ENCODE measurements at places on chromosomes 6 and 20.

- no peak for DNase-seq
These were observed 75.6 kb downstream of the SLC24A3 start for GRCh38 chr20:19288061-19288460.

DNA sequence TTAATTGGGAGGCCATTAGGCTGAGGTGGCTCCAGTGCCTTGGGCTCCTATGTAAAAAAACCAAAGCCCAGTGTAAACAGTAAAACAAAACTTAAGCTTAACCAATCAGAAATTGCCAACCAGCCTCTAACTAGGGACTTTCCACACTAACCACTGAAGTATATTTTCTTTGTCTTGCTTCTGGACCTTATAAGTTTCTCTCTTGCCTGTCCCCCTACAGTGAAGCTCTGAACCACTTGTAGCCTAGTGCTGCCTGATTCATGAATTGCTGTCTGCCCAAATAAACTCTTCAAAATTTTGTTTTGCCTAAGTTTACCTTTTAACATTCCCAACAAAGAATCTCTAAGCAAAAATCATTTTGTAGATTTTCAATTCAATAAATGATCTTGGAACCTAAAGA is 28.2 kb downstream of the POPDC3 start:
- no peak for DNase-seq

DNA sequence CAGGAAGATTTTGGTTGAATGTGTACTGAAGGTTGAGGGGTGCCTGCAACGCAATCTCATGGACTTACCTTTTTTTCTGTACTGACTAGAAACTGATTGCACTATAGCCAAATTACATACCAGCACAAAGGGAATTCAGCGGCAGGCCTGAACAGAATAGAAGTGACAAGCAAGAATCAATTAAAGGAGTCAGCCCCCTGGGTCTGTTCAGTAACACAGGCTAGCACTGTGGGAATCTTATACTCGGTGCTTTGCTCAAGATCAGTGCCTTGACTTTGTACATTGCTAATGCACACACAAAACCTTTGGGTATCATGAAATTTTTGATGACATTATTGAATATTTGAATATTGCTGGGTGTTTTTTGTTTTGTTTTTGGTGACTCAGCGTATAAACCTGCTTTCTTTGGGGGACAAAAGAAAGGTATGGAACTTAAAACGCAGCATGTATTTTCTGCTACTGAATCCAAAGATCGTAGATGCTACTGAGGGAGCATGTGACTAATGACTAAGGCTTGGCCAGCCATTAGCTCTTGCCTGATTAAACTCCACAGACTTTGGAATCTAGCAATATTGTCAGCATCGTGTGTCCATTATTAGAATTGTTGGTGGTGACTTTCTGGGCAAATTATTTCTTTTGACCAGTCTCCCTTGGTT is 236.6 kb downstream of the ARID1B start:
- no peak for DNase-seq

DNA sequence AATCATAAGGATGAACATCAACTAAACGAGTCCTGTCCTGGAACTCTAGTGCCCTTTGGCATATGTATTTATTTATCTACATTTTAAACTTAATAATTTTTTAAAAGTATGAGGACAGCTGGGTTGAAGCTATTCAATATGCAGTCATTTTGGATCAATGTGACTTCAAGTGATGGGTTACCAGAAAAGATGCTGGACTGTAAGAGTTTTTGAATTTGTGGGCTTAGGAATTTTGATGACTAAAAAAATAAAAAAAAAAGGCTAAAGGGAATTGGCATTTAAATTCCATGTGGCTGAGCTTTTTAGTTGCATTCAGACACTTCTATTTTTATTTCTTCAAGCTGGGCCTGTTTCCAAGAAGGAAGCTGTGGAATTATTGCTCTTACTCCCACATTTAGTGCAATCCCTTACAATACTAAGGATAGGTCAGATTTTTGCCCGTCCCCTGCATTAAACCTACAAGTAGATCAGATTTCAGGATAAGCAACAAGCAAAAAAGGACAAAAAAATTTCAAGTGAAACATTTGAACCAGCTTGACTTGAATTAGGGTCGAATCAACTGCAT is 704.2 kb upstream of the CITED2 start:
- DNase-seq = no peak

- DNase-seq = no peak
These were observed 1.3 kb downstream of the MCUR1 start for GRCh38 chr6:13813026-13813425.

GRCh38 chr6:18171871-18172270 is 16.6 kb downstream of the KDM1B start:
- no peak for DNase-seq

GRCh38 chr20:478949-479429 is 16.7 kb upstream of the TBC1D20 start:
- no peak for DNase-seq

DNA sequence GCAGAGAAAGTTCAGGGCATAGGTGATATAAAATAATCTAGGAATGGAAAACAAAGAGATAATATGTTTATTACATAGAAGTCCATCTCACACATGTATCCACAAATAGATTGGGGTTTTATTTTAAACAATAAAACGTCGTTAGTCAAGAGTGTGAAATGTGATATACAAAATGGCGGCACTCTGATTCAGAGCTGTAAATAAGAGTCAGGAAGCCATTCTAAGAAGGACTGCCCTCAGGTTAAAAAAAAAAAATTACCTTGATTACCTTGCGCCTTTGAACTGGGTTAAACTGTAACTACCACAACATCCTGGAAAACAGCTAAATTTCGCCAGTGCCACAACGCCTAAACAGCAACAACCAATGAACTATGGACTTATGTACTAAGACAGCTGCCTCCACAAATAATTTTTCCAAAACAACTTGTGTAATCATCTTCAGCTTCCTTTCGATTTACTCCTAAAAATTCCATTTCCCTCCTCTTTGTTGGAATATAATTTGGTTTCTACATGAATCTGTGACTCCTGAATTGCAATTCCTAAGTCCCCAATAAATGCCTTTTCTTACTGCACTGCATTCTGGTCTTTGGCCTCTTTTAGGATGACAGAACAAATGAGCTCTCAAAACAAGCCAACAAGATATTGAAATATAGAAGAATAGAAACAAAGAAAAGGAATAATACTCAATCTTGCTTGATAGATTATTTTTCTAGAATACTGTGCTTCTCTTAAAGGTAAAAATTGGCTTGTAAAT is 1019.5 kb upstream of the MAP3K7 start:
- DNase-seq = no peak

GRCh38 chr20:21342656-21343345 is 39.7 kb downstream of the XRN2 start:
- no peak for DNase-seq

DNA sequence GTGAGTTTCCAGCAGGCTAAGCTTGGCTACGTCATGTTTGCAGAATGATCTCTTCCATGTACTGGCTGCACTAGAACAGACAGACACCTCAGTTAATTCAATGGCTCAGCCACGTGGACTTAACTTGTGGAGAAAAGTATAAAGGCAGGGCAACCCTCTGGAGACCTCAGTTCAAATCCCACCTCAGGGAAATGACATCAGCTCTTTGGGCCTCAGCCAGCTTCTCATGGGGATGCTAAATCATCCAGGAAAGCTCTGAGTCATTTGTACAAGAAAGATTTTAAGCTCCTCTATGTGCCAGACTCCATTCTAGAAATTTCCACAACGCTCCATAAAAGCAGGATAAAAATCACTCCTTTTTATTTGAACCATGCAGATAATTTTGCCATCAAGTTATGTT is 128.5 kb upstream of the SALL4 start:
- no peak for DNase-seq

DNA sequence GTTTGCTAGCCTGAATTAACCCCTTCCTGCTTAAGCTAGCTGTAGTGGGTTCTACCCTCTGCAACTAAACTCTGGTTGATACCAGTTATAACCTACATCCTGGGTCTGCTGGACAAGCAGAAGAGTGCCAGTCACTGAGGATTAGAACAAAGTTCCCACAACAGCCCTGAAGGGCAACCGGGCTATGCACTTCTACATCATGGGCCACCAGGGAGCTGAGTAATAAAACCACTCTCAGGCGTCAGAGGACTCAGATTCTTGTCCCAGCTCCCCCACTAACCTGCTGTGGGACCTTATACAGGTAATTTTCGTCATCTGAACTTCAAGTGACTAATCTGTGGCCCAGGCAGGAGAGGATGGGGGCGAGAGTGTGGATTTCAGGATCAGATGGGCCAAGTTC is 56.8 kb downstream of the EYA2 start:
- DNase-seq = peak; percentile 15

- DNase-seq = no peak
These were observed 210.6 kb downstream of the DLL1 start for GRCh38 chr6:170080169-170080827.

- no peak for DNase-seq
These were observed 37.0 kb downstream of the MC3R start for GRCh38 chr20:56285496-56285895.

- DNase-seq = no peak
These were observed 33.4 kb downstream of the TGM2 start for GRCh38 chr20:38131588-38132121.

GRCh38 chr20:39206899-39207564 is 244.9 kb downstream of the DHX35 start:
- DNase-seq = no peak

- DNase-seq = peak; percentile 36
These were observed 130.8 kb downstream of the JPH2 start for GRCh38 chr20:44056010-44056698.

GRCh38 chr6:82842721-82843120 is 222.9 kb downstream of the UBE3D start:
- DNase-seq = no peak

DNA sequence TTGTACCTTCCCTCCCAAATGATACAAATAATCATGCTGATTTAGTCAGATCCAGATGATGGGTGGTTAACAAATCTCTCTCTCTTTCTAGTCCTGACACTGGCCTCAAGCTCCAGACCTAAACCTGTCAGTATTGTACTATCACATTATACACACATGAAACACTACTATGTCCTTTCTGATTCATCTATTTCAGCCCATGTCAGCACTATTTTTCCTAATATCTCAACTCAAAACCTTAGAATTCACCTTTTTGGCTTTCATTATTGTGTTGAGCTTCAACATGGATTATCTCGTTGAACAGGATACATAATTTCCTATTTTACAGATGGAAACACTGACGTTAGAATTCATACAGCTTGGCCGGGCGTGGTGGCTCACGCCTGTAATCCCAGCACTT is 3.5 kb downstream of the PIGU start:
- DNase-seq = no peak

- no peak for DNase-seq
These were observed 312.3 kb downstream of the TAF4 start for GRCh38 chr20:61753316-61753942.

- no peak for DNase-seq
These were observed 58.1 kb downstream of the PSMG4 start for GRCh38 chr6:3316818-3317217.

DNA sequence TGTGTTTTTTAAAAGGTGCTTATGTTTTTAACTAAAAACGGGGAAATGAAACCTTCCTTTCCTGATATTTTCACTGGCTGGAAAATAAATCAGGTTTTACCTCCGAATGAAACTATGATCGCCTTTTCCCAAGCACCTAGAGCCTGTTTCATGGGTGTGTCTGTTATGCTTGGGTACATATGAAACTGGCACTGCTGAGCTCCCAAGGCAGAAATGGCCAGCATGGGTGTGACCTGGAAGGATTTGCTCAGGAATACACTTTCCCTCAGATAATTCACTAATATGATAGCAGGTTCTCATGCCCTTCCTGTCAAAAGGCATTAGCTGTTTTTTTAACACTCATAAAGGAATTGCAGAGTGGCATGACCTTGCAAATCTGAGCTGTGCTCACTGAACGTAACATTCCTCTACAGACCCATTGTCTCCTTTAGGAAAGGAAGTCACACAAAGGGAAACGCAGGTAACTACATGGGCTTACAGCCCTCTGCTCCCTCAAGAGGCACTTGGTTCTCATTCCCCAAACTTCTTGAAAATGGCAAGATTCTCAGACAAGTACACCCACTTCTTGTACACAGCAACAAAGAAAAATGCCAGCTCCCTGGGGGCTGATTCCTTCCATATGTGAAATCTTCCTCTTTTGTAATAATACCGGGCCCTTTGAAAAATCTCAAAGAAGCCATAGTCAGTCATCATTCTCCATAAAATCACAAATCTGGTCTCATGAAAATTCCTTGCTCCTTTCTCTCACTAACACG is 72.7 kb downstream of the METTL24 start:
- no peak for DNase-seq

DNA sequence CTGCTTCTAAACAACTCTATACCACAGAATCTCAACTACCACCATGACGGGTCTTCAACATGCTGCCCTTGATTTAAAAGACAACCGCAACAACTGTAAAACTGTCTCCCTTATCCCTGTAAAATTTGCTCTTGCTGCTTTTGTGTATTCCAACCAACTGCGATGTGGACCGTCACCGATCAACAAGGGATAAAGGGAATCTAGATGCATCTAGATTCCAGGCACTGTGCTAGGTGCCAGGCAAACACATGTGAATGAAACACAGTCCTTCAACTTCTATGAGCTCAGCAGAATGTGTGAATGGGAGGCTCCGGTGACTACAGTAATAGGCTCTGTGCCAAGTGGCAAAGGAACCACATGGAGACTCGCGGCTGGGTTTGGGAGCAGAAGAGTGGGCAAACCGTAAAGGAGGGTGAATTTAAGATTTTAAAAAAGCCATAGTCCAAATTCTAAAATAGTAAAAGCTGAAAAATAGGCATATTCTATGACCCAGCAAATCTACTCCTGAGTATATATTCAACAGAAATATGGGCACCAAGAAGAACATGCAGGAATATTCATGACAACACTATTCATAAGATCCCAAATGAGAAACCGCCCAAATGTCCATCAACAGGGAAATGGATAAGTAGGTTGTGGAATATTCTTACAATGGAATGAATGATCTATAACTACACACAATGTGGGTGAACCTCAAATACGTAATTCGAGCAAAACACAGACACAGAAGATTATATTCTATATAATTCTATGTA is 3.7 kb upstream of the PRND start:
- DNase-seq = no peak

- no peak for DNase-seq
These were observed 131.0 kb upstream of the OLIG3 start for GRCh38 chr6:137625100-137625661.

GRCh38 chr6:168499045-168499650 is 58.2 kb downstream of the SMOC2 start:
- no peak for DNase-seq

DNA sequence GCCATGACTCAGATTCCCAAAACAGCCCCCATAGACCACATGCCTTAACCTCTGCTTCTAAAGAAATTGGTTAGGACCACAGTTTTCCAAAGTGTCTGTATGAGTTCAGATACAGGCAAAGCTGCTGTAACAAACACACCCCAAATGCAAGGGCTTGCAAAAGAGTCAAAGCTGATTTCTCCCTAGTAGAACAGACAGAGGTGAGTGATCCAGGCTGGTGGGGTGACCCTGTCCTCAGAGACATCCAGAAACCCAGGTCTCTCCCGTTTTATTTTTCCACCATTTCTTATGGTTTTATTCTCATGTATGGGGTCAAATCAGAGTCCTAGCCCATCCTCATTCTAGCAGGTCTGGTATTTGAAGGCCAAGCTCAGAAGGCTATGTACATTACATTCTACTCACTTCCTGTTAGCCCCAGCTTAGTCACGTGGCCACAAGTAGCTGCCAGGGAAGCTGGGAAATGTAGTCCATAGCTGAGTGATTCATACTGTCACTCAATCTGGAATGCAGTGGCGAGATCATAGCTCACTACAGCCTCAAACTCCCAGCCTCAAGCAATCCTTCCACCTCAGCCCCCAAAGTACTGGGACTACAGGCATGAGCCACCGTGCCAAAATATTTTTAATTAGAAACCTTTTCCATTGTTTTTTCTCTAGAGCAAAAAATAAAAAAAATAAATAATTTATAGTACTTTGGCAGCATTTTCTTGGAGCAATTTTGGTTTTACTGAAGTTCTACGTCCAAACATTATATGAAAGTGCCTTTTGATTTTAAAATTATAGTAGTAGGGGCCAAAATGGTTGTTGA is 175.2 kb downstream of the ZMYND8 start:
- DNase-seq = no peak
